ENCODE measurements at places on chromosomes 6 and 20.

DNA sequence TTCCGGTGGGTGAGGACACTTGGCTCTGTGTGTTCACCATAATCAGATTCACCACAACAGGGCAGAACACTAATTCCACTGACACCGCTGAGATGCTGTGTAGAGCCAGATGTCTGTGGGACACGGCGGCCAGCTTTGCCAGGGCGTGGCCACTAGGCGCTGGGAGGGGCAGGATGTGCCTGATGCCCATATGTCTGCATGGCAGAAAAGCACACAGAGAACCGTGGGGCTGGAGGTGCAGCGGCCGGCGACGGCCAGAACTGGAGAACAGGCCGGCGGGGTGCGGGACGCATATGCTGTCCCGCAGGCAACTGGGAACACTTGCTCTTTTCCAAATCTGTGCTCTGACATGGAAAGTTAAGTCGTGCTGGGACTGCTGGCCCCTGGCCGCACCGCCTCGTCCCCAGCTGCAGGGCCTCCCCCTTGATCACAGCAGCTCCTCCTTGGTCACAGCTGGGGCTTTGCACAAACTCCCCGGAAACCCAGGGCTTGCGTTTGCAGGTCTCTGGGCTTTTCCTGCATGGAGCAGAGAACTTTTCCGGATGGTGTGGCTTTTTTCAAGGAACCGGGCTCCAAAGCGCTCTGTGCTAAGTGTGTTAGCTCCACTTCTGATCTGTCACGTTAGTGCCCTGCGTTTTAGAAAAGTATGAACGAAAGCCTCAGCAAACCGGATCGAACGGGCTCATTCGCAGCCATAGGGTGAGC lies 31.1 kb downstream of the NTSR1 start:
- DNase-seq = no peak

- DNase-seq = peak; percentile 52
Observed at GRCh38 chr6:138404666-138405337, 779 bp downstream of the HEBP2 start.

DNA sequence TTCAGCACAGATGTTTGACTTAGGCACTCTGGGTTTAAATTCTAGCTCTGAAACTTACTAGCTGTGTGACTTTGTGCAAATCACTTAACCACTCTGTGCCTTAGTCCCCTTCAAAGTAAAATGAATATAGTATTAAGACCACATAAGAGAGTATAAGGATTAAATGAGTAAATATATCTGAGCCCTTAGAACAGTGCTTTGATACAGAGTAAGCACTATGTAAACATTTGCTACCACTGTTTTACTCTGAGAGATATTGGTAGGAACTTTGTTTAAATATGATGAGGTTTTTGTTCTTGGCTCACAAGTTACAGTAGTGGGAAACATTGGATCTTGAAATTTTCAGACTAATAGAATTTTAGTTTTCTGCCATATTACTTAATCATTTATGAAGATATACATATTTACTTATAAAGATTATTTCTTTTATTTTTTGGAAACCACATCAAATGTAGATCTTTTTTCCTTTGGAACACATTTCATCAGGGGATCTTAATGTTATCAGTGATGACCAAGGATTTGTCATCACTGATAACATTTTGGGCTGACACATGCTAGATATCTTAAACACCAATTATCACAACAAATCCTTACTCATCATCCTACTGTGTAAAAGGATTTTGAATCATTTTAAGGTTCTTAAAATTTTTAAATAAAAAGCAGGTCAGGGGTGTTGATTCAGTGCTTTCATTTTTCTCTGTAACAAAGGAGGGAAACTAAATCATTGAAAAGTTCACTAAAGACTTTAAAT lies 226.2 kb downstream of the EYA4 start:
- DNase-seq = no peak

DNA sequence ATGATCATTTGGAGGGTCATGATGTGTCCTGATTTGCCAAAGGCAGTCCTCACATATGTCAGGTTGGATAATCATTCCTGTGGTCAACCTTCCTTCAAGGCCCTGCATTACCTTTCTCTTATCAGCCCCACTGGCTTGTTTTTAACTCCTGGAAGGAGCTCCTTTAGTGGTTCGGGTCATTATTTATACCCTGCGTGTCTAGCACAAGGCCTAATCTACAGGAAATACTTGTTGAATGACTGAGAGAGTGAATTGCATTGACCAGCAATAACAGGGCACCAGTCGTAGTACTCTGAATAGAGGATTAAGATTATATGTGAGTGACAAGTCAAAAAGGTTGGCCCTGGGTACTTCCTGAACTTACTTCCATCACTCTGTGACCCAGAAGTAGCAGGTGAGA lies 4.5 kb downstream of the HIVEP2 start:
- peak; percentile 37 for DNase-seq

- DNase-seq = no peak
Observed at GRCh38 chr20:64038224-64038564, 2.2 kb downstream of the C20orf204 start.

DNA sequence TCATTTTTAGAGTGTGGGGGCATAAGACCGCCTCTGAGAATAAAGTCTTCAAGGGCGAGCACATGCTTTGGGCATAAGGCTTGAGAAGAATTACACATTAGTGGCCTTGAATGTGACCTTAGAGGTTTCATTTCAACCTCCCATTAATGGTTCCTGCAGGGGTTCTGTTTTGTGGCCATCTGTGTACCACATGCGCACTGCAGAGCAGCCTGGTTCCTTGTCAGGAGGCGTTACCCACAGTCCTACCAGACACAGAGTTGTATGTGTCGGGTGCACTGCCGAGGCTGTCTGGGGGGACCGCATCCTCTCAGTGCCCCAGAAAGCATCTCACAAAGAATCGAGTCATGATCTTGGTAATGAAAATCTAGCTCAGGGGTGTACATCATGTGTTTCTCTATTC lies 115.7 kb downstream of the B3GAT2 start:
- no peak for DNase-seq

- no peak for DNase-seq
Observed at GRCh38 chr20:56360908-56361205, 2.1 kb downstream of the FAM210B start.

DNA sequence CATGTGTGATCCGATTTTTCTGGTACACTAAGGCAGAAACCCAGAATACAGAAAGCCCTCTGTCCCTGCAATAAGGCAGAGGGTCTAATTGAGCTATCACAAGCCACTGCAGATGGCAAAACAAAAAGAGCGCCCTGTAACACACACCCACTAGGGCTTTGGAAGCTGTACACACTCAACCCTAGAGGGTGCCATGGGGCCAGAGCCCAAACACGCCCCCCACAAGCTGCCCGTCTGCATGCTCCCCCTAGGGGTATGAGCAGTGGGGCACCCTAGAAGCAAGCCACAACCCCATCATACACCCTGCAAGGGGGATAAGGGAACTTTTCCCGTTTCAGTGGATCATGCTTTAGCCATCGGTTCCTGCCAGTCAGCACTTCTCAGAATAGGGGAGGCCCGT lies 62.2 kb upstream of the PDE10A start:
- no peak for DNase-seq

Data from adipocyte (in vitro differentiated cells).